Adipocyte (in vitro differentiated cells): ENCODE measurements at places on chromosomes 11 and 22.
A peak's percentile ranks its signal among the peaks of the same experiment; 100 is the strongest.

DNA sequence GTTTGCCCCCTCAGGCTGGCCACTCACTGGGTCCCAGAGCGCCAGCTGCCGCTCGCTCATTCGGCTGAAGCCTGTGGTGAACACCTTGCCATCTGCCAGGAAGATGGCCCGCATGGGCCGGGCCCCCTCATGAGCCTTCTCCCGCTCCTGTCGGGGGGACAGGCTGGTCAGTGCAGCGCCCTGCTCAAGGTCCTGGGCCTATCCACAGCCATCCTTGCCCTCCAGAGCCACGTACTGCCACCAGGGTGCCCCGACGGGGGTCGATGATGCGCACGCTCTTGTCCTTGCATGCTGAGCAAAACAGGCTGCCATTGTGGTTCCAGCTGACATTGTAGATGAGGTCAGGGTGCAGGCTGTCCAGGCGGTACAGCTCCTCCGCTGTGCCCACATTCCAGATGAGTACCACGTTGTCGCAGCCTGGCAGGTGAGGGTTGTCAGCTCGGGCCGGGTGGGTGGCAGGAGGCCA, 2.1 kb downstream of the CORO1B start:
- no peak for DNase-seq

DNA sequence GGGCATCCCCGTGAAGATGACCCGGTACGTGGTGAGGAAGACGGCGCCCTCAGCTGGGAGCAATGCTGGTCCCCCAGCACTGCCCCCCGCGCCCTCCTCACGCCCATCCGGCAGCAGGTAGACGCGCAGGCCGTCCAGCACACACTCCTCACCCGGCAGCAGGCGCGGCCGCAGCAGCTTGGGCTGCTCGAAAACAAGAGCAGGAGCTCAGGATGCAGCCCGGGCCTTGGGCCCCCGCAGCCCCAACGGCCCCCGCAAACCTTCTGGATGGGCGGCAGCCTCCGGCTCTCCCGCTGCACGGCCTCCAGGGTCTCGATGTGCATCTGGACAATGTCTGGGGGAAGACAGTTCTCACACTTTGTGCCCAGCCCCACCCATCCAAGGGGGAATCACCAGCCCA, 13.3 kb downstream of the SBF1 start:
- DNase-seq, result no peak

DNA sequence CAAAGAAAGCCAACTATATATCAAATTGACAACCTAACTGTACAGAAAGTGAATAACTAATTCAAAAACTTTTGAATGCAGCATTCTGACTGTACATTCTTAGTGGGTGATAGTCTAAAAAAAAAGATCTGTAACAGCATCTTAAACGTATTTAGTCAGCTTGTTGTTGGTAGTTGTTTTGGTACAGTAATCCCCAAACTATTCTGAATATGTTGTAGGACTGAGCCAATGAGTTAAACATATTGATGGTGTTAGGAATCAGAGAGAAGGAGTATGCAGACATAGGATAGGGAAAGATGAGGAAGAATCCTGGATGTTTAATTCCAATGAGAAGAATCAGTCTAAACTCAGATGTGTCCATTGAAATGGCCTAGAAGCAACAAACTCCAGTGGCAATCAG, 41.9 kb upstream of the KIRREL3 start:
- peak; percentile 56 for DNase-seq

- no peak for DNase-seq
These were observed 7.2 kb downstream of the SLC22A12 start for GRCh38 chr11:64598106-64598796.

- DNase-seq, result peak; percentile 97
These were observed 12.5 kb upstream of the MB start for GRCh38 chr22:35629406-35630216.

- no peak for DNase-seq
These were observed 226.4 kb downstream of the ADAMTS15 start for GRCh38 chr11:130674686-130675308.

DNA sequence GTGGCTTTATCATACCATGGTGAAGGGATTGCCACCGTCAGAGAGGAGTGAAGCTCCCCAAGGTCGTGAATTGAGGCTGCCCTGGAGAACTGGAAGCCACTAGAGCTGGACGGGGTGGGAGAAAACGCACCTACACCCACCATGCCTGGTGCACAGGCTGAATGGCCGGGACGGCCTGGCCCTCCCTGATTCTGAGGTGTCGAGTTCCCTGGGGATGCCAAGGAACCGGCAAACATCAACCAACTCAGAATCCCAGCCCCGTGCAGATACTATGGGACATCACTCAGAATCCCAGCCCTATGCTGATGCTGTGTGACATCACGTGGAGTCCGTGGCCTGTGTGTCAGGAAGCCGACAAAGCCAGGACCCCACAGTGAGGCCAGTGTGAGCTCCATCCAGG, 650.0 kb downstream of the BRD1 start:
- DNase-seq, result no peak

- DNase-seq, result peak; percentile 9
These were observed 79.3 kb upstream of the RAB1B start for GRCh38 chr11:66189031-66189745.

GRCh38 chr11:119640541-119640940, 88.5 kb downstream of the NECTIN1 start:
- DNase-seq, result no peak

DNA sequence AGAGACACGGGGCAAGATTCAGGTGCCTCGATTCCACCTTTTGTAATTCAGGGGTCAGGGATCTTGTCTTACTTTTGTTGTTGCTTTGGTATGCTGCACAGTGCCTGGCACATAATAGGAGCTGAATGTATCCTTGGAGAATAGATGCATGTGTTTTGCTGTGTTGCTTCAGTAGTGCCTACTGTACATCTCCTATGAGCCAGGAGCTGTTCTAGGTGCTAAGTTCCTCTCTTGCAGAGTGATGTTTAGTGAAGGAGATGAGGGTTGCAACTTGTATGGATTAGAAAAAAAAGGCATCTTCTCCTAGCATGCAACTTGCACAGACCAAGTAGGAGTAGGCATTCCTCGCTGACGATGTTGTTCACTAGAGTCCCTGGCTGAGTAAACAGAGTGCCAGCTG, 555.4 kb downstream of the NTM start:
- no peak for DNase-seq

- no peak for DNase-seq
These were observed 25.0 kb upstream of the SLC5A1 start for GRCh38 chr22:32018056-32018455.

DNA sequence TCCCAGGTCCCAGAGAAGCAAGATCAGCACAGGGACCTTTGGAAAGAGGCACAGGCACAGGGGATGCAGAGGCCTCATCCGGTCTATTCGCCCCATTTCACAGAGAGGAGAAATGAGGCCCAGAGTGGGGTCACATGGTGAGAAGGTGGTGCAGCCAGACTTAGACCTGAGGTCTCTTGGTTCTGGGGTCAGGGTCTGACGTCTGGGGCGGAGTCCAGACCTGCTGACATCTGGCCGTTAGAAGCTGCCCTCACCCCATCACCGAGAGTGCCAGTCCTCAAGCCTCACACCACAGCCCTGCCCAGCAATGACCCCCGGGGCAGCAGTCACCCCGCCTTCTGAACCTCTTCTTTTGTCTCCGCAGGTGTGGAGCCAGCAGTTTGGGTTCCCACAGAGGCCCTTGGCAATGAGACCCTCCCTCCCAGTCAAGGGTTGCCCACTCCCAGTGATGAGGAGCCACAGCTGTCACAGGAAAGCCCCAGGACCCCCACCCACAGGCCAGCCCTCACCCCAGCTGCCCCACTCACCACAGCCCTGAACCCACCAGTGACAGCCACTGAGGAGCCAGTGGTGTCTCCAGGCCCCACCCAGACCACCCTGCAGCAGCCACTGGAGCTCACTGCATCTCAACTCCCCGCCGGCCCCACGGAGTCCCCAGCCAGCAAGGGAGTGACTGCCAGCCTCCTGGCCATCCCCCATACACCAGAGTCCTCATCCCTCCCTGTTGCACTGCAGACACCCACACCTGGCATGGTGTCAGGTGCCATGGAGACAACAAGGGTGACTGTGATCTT, 62.4 kb downstream of the OTOG start:
- no peak for DNase-seq

DNA sequence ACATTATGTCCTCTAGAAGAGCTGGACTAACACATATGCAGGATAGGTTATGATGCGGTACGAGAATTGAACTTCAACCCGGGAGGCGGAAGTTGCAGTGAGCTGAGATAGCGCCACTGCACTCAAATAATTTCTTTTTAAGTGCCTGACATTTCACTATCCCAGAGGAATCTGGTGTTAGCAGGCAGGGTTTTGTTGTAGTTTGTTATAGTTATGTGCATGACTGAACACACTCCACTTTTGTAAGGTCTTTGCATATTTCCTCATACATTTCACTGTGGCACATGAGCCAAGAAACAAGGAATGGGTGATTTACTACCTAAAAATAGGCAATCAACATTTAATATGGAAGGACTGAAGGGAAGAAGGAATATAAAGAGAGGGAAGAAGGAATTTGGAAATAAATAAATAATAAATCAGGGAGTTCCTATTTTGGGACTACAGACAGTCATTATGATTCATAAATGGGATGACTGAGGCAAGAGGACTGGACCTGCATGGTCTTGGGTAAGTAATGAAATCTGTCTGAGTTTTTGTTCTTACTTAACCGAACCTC, 8.7 kb upstream of the HIPK3 start:
- DNase-seq, result peak; percentile 49

- DNase-seq, result no peak
These were observed 61.3 kb downstream of the MICAL3 start for GRCh38 chr22:17963015-17963414.

DNA sequence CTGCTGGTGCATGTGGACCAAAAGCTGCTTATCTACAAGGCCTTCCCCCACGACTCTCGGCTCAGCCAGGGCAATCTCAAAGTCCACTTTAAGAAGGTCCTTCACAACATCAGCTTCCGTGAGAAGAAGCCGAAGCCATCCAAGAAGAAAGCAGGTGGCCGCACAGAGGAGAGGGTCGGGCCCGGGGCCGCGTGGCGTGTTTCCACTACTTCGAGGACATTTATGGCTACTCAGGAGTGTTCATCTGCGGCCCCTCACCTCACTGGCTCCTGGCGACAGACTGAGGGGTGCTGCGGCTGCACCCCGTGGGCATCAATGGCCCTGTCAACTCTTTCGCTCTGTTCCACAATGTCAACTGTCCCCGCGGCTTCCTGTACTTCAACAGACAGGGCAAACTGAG, 16.2 kb upstream of the SLC5A4 start:
- DNase-seq, result no peak

DNA sequence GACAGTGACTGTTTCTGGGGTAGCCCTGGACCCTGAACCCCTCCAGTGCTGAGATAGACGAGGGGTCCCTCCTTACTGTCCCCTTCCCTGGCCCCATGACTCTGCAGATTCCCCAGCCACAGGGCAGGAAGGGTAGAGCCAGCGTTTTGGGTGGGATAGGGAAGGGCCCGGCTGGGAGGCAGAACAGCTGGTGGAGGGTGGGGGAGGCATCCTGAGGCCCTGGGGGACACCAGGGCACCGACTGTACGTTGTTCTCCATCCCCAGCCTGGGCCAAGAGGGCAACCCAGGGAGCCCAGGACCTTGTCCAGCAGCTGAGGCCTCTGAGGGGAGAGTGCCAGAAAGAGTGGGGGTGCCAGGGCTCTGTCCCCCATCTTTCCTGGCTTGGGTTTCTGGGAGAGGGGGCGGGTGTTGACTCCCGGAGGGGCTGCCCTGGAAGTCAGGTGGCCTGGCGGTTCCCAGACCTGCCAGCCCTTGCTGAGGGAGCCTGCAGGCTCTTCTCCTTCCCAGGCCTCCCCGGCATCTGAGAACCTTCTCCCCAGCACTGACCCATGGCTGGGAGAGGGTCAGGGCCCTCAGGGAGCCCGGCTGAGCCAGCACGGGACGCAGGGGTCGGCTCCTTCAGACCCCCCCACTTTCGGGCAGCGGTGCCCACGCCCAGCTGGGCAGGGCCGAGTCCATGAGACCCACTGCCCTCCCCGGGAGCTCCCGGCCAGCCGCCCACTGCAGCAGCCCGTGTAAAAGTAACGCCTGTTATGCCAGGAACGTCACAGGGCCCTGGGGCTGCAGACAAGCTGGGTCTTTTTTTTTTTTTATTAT, 30.3 kb downstream of the IGF2 start:
- no peak for DNase-seq
